ENCODE measurements at places on chromosomes 6 and 20.

DNA sequence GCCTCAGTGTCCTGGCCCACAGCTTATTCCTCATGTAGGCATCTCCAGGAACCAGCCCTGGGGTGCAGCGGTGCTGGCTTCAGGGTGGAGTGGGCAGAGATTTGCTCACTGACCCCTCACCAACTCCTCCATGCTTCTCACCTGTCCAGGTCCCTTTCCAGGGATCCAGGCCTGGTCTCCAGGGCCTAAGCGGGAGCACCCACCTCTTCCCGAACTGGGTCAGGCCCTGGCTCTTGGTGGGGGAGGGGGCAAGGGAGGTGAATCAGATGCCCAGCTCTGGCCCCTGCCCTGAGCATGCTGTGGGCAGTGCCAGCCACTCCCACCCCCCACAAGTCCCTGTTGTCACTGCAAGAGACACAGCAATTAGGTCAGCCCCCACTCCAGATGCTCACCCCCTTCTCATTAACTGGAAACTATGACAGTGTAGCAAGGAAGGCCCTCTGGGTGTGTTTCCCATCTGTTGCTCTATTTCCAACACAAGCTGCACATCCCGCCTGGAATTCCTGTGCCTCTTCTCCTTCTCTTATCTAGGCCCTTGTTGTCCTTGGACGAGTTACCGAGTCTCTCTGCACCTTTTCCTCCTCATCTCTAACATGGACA lies 37.0 kb downstream of the MDFI start:
- DNase-seq, result no peak

GRCh38 chr20:12036142-12036541 lies 118.4 kb downstream of the BTBD3 start:
- no peak for DNase-seq

DNA sequence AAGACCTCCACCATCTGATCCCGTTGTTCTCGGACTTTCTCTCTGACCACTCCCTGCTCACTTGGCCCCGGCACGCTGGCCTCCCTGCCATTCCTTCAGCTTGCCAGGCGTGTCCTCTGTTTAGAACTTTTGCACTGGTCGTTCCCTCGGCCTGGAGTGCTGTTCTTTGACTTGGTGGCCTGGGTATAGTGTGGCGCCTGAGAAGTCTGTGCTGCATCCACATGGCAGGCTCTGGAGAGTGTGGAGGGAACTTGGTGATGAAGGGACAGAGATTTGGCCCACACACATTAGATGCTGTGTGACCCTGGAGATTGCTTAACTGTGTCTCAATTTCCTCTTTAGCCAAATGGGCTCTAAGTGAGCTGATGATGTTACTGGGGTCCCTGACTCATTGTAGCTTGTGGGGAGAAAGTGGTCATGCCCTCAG lies 13.0 kb upstream of the TGM2 start:
- no peak for DNase-seq

DNA sequence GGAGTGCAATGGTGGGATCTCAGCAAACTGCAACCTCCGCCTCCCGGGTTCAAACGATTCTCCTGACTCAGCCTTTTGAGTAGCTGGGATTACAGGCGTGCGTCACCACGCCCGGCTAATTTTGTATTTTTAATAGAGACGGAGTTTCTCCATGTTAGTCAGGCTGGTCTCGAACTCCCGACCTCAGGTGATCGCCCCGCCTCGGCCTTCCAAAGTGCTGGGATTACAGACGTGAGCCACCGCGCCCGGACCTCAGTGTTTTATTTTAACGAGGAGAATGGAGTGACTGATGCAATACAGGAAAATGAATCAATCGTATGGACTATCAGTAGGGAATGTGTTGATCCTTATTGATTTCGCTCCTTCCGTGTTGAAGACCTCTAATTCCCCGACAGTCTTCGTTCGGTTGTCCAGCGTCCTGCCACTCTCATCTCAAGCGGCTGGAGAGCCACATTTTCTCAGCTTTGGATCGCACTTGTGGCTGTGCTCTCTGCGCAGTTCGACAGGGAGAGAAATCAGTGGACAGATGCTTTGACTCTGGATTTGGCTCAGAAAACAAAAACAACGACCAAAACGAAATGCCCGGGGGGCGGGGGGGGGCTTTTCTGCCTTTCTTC lies 166.2 kb downstream of the TRIM27 start:
- DNase-seq, result no peak

DNA sequence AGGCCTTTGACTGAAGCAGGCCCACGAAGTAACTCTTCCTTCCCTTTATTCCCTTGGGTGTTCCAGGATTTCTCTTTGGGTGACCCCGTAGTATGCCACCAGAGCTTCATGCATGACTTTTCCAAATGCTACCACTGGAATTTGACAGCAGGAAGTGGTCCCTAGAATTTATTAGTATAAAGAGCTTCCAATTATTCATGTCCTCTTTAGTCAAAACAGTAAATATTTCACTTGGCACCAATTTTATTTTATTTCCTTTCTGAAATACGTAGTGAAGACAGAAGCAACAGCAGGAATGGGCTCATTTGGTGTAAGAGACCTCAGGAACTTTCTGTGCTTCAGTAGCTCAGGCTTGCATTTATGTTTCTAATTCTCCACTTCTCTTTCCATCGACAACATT lies 151.3 kb downstream of the LCA5 start:
- no peak for DNase-seq

DNA sequence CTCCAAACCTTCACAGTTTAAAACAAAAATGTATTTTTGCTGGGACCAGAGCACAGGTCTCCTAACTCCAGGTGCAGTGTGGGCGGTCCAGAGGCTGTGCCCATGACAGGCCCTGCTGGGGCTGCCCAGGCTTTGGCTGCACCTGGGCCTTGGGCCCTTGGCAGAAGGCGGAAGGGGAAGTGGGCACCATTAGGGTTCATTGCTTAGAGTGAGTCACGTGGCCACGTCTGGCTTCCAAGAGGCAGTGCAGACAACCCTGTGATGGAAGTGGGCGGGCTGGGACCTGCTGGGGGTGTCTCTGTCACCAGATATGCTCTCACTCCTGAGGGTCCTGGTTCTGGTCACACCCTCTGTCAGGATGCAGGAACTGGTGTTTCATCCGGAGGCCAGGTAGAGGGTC lies 302.2 kb downstream of the QKI start:
- DNase-seq, result no peak

- DNase-seq, result no peak
Observed at GRCh38 chr20:25085756-25086495, 4.0 kb upstream of the VSX1 start.

GRCh38 chr20:1427457-1428054 lies 34.7 kb upstream of the FKBP1A start:
- DNase-seq, result no peak

- DNase-seq, result no peak
Observed at GRCh38 chr6:32794510-32794909, 22.3 kb downstream of the HLA-DOB start.

DNA sequence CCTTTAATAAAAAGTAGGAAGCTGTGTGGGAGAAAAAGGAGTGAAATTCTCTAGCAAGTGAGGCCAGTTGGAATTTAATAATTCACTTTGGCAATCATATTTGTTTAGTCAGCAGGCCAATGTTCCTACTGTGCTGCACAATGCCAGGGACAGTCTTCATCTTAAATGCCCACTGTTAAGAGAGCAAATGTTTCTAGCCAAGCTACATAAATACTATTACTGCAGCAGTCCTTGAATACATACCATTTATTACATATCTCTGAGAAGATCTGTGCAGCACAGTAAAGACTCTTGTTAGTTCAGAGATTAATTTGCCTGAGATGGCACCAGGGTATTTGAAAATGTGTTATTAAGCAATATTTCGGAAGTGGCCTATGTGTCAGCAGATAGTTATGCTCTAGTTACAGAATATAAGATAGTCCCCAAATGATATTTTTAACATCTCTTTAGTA lies 105.4 kb downstream of the OGFRL1 start:
- no peak for DNase-seq

- no peak for DNase-seq
Observed at GRCh38 chr20:40551125-40551530, 137.9 kb downstream of the MAFB start.

GRCh38 chr20:20364593-20365479 lies 3.1 kb upstream of the INSM1 start:
- DNase-seq, result peak; percentile 40

- no peak for DNase-seq
Observed at GRCh38 chr20:41992481-41992880, 374.3 kb upstream of the CHD6 start.

GRCh38 chr6:165042912-165043311 lies 266.5 kb downstream of the C6orf118 start:
- DNase-seq, result no peak

DNA sequence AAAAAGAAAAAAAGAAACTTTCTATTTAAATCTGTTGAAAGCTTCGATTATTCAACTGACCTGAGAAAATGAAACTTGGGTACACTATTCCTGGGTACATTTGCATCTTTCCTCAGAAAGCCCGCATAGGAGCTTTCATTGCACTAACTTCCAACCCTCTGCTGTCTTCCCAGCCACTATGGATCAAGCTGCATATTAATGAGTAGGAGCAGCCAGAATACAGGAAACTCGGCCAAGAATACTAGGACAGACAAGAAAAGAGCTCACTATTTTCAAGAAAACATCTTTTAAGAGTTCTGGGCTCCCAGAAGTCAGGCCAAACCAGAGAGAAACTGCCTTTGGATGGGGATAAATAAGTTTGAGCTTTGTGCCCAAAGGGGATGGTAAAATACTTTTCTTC lies 135.0 kb upstream of the CCDC28A start:
- DNase-seq, result no peak

- DNase-seq, result no peak
Observed at GRCh38 chr6:164095056-164095455, 680.5 kb downstream of the QKI start.

DNA sequence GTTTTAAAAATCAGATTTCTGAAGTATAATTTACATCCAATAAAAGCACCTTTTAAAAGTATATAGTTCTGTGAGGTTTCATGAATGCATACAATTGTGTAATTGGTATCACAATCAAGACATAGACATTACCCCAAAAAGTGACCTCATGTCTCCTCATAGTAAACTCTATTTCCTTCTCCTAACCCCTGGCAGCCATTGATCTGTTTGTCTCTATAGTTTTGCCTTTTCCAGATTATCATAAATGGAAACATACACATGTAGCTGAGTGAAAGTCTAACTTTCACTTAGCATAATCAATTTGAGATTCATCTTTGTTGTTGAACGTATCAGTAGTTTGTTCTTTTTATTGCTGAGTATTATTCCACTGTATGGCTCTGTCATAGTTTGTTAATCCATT lies 57.6 kb downstream of the SUN5 start:
- no peak for DNase-seq

GRCh38 chr6:78842953-78843352 lies 24.4 kb upstream of the IRAK1BP1 start:
- DNase-seq, result no peak

- no peak for DNase-seq
Observed at GRCh38 chr20:2745060-2745910, 52.7 kb downstream of the EBF4 start.

DNA sequence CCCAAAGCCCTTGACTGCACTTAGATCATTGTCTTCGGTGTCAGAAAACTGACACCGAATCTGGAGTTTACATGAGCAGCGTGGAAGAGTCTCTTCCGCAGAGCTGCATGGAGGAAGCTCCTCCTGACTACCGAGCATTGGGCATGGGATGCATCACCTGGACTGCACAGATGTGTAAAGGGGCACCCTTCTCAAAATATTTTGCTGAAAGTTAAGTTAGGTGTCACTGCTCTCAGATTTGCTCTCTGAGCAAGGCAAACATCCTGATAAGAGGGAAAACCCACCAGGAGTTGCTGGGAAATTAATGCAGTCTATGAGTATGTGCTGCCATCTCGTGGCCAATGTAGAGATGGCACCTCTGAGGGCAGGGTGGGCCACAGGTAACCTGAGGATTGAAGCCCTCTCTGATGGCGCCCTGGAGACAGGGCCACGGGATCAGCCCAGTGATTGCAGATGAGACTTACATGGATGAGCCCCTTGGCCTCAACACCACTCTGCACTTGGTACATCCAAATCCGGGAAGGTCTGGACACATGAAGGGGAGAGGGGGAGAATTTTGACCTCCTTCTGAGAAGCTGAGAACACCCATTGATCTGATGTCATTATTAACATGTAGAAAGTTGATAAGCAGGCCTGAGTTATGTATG lies 129.9 kb downstream of the LPA start:
- DNase-seq, result peak; percentile 76

DNA sequence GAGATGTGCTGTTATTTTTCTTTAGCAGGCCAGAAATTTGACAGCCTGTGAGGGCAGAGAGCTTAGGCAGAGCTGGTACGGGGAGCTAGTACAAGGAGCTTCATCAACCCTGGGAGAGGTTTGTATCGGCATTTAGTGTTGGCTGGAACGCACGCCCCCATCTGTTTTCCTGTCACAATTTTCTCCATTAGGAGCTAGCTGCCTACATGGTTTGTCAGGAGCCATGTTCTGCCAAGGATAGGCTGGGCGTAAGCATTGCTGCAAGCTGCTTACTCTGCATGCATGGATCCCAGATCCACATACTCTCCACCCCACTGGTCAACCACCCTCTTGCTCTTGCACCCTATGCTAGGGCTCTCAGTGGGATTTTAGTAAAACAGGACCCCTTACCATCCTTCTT lies 449.0 kb upstream of the CHD6 start:
- DNase-seq, result no peak

GRCh38 chr20:33000802-33001466 lies 3.3 kb downstream of the SUN5 start:
- DNase-seq, result no peak

DNA sequence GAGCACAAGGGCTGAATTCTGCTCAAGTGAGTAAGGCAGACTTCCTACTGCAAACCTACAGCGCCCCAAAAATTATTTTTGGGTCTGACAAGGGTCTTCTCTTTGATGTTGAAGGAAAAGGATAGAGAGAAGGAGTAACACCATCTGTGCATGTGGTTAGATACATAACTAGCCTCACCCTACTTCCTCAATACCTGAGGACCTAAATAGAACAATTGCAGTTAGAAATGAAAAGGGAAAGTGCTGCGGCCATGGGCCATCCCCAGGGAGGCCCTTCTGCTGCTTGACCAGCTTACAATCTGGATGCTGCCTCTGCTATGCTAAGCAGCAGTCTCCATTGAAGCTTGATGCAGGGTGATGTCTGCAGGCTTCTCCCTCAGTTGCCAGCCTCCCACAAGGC lies 63.2 kb upstream of the ARMH2 start:
- DNase-seq, result no peak

DNA sequence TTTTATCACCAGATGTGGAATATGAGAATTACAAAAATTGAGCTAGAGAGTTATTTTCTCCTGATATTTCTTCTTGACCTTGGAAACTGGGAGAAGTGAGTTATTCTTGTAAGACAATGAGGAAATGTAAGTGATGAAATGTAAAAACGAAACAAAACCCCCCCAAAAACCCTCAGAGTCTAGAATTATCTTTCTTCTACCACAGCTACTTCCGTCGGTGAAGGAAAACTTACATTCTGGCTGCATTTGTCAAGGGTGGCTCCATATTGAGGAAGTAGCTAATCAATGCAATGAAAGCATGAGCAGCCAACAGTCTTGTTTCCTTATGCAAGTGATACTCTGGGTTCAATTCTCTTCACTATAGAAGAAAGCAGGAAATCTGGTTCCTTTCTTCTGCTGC lies 661.7 kb upstream of the CITED2 start:
- DNase-seq, result no peak

- no peak for DNase-seq
Observed at GRCh38 chr6:90329386-90330077, 32.9 kb upstream of the BACH2 start.

GRCh38 chr6:115159733-115160132 lies 816.9 kb upstream of the HS3ST5 start:
- no peak for DNase-seq

Data from activated T-cell treated with anti-CD3 and anti-CD28 coated beads, Interleukin-2, amount 50 U/mL, for 24 hours (primary cell).